Stimulated activated CD4-positive, alpha-beta T cell treated with anti-CD3 and anti-CD28 coated beads, TNF-alpha, amount 100 ng/mL, for 1 hour (primary cell): ENCODE measurements at places on chromosomes 2 and 18.

GRCh38 chr2:54523324-54523959, 67.3 kb downstream of the SPTBN1 start:
- DNase-seq, result no peak

DNA sequence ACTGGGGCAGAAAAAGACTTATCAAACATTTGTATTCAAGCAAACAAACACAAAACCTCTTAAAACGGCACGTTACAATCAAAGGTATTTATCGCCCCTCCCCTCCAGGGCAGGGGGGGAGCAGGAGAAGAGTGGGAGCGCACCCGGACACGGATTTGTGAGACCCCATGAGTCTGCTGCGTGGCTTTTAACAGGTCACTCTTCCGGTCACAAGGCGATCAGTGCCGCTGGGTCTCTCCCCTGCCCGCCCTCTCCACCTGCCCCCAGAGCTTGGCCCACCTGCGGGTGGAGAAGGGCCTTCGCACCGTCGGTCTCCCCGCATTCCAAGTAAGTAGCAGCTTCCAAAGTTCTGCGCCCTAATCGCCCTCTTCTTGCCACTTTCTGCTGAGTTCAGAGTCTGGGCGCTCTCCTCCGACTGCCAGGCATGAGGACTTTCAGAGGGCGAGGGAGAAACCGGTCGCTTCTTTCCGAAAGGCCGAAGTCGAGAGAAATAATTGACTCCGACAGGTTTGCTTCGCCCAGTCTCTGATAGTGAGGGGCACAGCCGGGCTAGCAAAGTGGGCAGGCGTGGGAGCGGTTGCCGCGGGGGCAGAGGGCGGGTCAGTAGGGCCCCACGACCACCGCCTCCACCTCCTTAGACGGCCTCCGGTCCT, 800 bp downstream of the RPRM start:
- no peak for DNase-seq

GRCh38 chr2:120012363-120012762, 514 bp upstream of the EPB41L5 start:
- no peak for DNase-seq

- DNase-seq, result no peak
Observed at GRCh38 chr2:84855731-84856130, 25.2 kb downstream of the TRABD2A start.

- no peak for DNase-seq
Observed at GRCh38 chr2:229731916-229732315, 17.6 kb upstream of the DNER start.
